Transverse colon (tissue), 4 donors: ENCODE measurements at places on chromosomes 11 and 22. TPM values are rescaled to one million over a fixed set of nuclear protein-coding genes. Genes with fewer than 3 reads are reported as not detected.

The CBX7 gene
- total RNA-seq: 44.4 TPM

The ART1 gene
- total RNA-seq: not detected

The GTSE1 gene
- total RNA-seq: 1.2 TPM

The SBF1 gene
- total RNA-seq: 131 TPM

The PCF11 gene
- 90.8 TPM for total RNA-seq
